ENCODE measurements at places on chromosomes 2 and 18.

GRCh38 chr2:105127289-105127915, 89.5 kb downstream of the MRPS9 start:
- no peak for DNase-seq

DNA sequence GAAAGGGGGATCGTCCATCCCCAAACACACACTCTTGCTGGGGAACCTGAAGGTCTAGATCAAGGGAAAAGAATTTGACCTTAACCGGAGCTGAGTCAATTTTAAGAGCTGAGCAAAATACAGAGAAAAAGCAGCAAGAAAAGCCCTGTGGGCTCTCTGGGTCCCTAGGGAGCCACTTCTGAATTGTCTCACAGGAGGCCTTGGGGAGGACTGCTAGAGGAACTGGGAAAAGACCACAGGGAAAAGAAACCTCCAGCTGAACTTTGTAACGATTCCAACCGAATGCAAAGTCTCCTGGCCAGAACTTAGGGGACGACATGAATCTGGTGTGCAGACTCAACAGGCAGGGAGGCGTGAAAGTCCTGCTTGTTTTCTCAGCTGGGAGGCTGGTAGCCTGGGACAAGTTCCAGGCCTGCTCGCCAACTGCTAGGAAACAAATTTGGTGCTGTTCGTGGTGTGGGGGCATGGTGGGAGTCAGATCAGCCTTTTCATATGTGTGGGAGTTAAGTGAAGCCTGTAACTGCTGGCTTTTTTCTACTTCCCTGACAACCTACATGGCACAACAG, 644.6 kb upstream of the CNTNAP5 start:
- DNase-seq: no peak

GRCh38 chr2:203707530-203707929, 1.1 kb downstream of the CD28 start:
- DNase-seq: no peak

GRCh38 chr2:64210816-64211215, 66.6 kb upstream of the PELI1 start:
- DNase-seq: no peak

DNA sequence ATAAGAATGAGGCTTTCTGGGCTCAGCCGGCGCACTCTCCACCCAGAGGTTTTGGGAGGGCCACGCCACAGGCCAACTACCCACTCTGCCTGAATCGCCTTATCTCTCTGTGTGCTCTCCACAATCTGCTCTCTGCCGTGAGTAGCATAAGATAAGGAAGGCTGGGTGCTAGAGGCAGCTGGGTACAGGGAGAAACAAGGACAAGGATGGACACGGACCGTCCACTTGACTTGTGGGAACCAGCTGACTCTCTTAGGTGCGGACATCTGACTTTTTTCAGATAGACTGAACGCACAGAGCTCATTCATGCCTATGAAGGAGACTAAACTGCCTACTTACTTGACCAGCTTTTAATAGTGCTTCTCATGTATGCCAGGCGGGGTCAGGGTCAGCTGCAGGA, 14.3 kb downstream of the NPAS2 start:
- no peak for DNase-seq

Data from GM18507 (cell line).